ENCODE measurements at places on chromosomes 12 and 14. TPM values are rescaled to one million over a fixed set of nuclear protein-coding genes. Genes with fewer than 3 reads are reported as not detected.

- H3K36me3 ChIP-seq: no peaks in the 10 kb centered on the region
- H3K4me3 ChIP-seq: no peak overlapping the region
- DNase-seq: no peak
- no peak overlapping the region for H3K27ac ChIP-seq
- no peaks in the 10 kb centered on the region for H3K4me1 ChIP-seq
- no peaks in the 10 kb centered on the region for H3K27me3 ChIP-seq
Measured at GRCh38 chr12:52945389-52946232, 3.3 kb upstream of the KRT18 start.

- no peaks in the 10 kb centered on the region for H3K27me3 ChIP-seq
- peaks cover 13% of the 10 kb centered on the region for H3K4me1 ChIP-seq
- H3K4me3 ChIP-seq: no peak overlapping the region
Measured at GRCh38 chr12:96425321-96425720, 25.1 kb upstream of the CDK17 start.

- H3K4me3 ChIP-seq: no peak overlapping the region
- no peaks in the 10 kb centered on the region for H3K27me3 ChIP-seq
- H3K4me1 ChIP-seq: peaks cover 22% of the 10 kb centered on the region
- no peak for DNase-seq
Measured at GRCh38 chr12:106021516-106021915, 117.2 kb downstream of the NUAK1 start.

- DNase-seq: no peak
- H3K27ac ChIP-seq: no peak overlapping the region
- no peak overlapping the region for H3K4me3 ChIP-seq
- H3K27me3 ChIP-seq: no peaks in the 10 kb centered on the region
- no peaks in the 10 kb centered on the region for H3K36me3 ChIP-seq
- no peaks in the 10 kb centered on the region for H3K4me1 ChIP-seq
Measured at GRCh38 chr14:78083837-78084236, 86.3 kb upstream of the NRXN3 start.

- no peaks in the 10 kb centered on the region for H3K27me3 ChIP-seq
- H3K36me3 ChIP-seq: no peaks in the 10 kb centered on the region
- H3K4me1 ChIP-seq: peaks cover 21% of the 10 kb centered on the region
- no peak overlapping the region for H3K27ac ChIP-seq
Measured at GRCh38 chr14:70183991-70184390, 4.8 kb downstream of the SLC8A3 start.

The RND1 gene
- 3.9 TPM for total RNA-seq

DNA sequence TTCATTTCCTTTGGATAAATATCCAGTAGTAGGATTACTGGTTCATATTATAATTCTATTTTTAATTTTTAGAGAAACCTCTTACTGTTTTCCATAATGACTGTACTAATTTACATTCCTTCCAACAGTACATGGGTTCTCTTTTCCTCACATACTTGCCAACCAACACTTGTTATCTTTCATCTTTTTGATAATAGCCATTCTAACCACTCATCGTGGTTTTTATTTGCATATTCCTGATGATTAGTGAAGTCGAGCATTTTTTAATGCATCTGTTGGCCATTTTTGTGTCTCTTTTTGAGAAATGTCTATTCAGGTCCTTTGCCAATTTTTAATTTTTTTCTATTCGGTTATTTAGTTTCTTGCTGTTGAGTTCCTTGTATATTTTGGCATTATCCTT, 457.7 kb upstream of the PDE3A start:
- DNase-seq: no peak
- H3K36me3 ChIP-seq: no peaks in the 10 kb centered on the region
- H3K27ac ChIP-seq: no peak overlapping the region
- H3K27me3 ChIP-seq: no peaks in the 10 kb centered on the region
- H3K4me1 ChIP-seq: no peaks in the 10 kb centered on the region
- H3K4me3 ChIP-seq: no peak overlapping the region

- H3K27ac ChIP-seq: peak overlapping the region; percentile 79
- H3K27me3 ChIP-seq: no peaks in the 10 kb centered on the region
- DNase-seq: no peak
- H3K4me3 ChIP-seq: no peak overlapping the region
- H3K36me3 ChIP-seq: no peaks in the 10 kb centered on the region
- H3K4me1 ChIP-seq: peaks cover 58% of the 10 kb centered on the region
Measured at GRCh38 chr14:76904740-76905569, 78.7 kb downstream of the LRRC74A start.

All from vagina (tissue), 2 donors.